ENCODE measurements at places on chromosomes 11 and 22.

- DNase-seq = peak; percentile 82
These were observed 62.6 kb upstream of the PTPRJ start for GRCh38 chr11:47917599-47918369.

GRCh38 chr11:18791207-18791968 lies at the start of gene PTPN5:
Gene PTPN5, minus strand, starts transcription at chr11:18791798. Its CDS starts 19,840 bp downstream, at chr11:18771958.
- no peak for DNase-seq

- no peak for DNase-seq
These were observed 19.1 kb upstream of the LINC01488 start for GRCh38 chr11:69462106-69462951.

GRCh38 chr11:119874660-119875238 lies 145.7 kb upstream of the NECTIN1 start:
- no peak for DNase-seq

DNA sequence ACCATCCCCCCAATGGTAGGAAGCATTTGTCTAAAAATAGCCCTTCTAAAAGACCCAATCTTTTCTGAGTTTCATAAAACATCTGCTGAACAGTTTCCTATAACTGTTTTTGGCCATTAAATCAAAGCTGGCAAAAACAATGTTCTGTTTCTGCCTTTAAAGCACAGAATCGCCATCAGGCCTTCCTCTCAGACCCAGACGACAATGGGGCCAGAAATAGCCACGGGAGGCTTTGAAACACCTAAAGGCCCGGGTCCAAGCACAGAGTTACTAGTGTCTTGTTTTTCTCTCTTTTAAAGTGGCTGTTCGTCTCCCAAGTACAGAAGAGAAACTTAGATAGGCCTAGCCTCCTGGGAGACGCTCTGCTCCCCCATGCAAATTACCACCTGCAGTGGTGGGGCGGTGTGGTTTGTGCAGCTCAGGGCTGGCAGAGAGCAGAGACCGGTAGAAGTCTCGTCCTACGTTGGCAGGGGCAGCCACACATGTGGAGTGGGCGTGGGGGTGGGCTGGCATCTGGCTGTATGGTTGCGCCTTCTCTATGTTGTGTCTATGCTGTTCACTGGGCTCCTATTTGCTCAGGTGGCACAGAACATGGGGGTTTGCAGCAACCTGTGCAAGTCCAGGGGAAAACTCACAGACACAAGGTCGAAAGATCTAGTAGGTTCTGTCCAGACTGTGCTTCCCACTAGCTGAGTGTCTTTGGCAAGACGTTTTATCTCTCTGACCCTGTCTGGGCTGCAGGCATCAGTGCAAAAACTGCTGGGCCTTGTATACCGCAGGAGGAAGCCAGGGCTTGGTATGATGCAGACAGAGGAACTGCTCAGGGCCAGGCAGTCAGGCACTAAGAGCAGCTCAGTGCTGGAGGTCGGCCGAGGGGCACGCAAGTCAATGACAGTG lies 23.6 kb upstream of the ETS1 start:
- no peak for DNase-seq

GRCh38 chr11:46649180-46649738 lies 31.9 kb downstream of the ATG13 start:
- DNase-seq = peak; percentile 81

DNA sequence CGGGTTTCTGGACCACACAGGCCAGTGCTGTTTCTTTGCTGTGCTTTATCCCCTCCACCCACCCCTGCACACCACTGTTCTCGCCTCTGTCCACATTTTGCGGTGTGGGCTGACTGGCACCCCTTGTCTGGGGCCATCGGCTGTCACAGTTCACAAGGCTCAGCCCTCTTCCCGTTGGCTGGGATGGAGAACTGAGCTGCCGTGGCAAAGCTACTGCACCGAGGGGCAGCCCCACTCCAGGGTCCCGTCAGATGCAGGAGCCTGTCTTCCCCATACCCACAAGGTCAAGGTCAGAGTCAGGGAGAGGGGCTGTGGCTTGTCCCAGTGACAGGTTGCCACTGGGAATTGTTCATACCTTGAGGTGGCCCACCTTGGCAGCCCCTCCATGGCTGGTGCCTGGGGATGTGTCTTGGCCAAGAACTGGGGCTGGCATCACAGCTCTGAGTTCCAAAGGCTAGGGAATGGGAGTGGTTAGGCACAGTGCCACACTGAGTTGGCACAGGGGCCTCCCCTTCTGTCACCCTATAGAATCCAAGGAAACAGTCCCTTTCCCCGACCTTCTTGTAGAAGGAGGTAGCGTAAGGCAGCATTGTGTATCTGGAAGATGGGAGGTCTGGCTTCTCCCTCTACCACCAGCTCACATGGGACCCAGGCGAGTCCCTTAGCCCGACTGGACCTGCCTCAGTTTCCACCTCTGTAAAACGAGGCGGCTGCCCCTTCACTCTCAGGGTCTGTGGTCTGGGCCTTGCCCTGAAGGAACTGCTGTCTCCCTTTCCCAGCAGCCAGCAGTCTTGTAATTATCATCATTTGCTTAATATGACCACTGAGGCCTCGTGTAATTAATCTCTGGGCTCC lies 3.4 kb downstream of the GRK2 start:
- DNase-seq = no peak

- DNase-seq = no peak
These were observed 337.0 kb upstream of the MTNR1B start for GRCh38 chr11:92632495-92632894.

DNA sequence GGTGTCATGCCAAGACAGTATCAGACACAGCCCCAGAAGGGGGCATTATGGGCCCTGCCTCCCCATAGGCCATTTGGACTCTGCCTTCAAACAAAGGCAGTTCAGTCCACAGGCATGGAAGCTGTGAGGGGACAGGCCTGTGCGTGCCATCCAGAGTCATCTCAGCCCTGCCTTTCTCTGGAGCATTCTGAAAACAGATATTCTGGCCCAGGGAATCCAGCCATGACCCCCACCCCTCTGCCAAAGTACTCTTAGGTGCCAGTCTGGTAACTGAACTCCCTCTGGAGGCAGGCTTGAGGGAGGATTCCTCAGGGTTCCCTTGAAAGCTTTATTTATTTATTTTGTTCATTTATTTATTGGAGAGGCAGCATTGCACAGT lies 14.6 kb downstream of the IL10RA start:
- DNase-seq = no peak

DNA sequence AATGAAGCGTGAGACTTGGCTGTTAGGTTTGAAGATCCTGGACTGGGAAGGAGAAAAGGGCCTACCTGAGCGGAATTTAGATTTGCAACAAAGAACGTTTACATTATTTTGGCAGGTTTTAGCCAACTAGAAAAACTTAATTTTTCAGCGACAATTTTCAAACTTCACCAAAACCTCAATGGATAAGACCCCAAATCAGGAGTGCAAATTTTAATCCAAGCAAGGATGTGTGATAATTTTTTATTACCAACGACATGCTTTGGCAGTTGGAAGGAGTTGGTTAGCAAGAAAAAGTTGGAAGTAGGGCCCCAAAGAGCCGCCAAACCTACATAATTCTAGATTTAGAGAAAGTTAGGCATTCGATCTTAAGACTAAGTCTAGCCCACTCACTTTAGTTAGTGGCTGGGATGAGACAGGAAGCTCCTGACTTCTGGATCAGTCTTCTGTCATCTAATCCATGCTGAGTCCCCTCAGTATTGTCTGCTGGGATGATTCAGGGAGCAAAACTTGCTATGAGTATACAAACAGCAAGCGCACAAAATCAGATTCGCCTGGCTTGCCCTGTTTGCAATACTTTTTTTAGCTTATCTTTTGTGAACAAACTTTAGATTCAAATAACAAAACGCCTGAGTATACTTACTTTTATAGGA lies 787 bp upstream of the RDX start:
- no peak for DNase-seq

DNA sequence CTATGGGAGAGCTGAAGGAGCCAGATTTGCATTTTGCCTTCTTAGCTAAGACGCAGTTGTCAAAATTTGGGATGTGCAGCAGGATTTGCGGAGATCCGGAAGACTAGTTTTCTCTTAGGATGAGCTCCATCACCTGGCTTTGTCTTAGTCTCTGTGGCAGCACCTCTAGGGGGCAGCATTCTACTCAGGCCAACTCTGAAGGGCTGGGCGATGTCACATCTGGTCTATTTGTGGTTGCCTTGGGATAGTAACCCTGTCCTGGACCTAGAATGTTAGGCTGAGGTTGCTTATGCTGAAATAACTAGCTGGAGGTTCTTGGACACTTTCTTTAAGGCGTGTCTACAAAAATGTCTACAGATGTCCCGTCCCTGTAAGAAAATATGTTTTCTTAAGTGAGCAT lies 116.2 kb downstream of the FAT3 start:
- DNase-seq = peak; percentile 5

- peak; percentile 12 for DNase-seq
These were observed 380.1 kb downstream of the LARGE1 start for GRCh38 chr22:33539902-33540751.

GRCh38 chr11:104405277-104405676 lies 241.3 kb upstream of the PDGFD start:
- no peak for DNase-seq

DNA sequence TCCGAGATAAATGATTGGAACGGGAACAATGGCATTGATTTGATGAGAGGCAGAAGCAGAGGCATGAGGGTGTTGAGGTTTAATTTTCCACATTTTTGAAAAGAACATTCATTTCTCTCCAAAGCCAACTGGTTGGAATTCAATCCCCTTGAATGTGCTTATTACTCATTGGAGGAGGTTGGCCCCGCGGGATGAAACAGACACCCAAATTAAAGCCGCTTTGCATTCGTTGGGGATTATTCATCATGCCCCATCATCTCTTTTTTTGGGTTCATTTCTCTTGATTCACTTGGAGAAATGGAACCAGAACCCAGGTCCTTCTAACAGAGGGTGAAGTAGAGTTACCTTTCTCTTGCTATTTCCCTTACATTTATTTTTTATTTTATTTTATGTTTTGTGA lies 47.6 kb upstream of the PARVG start:
- peak; percentile 76 for DNase-seq

DNA sequence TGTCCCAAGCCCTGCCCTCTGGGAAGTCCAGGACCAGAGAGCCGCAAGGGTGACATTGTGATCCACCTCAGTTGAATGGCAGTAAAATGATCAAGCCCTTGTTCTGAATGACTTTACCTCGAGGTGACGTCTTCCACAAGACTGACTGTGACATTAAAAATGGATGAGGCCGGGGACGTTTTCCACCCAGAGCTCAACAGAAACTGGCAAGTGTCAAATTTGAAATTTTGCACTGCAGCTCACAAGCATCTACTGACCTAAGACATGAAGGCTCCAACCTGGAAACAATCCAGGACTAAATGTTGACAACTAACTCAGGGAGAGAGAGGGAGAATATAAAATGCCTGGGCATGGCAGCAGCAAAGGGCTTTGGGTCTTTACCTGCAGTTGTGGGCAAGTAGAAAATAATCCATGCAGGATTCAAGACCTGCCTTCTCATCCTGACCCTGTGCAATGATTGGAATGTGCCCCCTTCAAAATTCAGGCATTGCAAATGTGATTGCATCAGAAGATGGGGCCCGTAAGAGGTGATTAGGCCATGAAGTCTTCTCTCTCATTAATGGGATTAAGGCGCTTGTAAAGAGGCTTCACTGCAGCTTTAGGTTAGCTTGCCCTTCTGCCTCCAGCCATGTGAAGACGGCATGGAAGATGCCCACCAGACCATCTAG lies 33.6 kb upstream of the CLMP start:
- DNase-seq = no peak

DNA sequence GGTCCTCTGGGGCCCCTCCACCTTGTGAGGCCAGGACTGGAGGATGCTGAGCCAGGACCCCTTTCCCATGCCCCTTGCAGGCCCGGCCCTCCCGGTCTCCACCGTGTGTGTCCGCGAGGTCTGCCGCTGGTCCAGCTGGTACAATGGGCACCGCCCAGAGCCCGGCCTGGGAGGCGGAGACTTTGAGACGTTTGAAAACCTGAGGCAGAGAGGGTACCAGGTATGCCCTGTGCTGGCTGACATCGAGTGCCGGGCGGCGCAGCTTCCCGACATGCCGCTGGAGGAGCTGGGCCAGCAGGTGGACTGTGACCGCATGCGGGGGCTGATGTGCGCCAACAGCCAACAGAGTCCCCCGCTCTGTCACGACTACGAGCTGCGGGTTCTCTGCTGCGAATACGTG lies 17.9 kb downstream of the MUC5B start:
- no peak for DNase-seq

GRCh38 chr22:28331695-28332094 lies 347.9 kb downstream of the TTC28 start:
- DNase-seq = no peak

DNA sequence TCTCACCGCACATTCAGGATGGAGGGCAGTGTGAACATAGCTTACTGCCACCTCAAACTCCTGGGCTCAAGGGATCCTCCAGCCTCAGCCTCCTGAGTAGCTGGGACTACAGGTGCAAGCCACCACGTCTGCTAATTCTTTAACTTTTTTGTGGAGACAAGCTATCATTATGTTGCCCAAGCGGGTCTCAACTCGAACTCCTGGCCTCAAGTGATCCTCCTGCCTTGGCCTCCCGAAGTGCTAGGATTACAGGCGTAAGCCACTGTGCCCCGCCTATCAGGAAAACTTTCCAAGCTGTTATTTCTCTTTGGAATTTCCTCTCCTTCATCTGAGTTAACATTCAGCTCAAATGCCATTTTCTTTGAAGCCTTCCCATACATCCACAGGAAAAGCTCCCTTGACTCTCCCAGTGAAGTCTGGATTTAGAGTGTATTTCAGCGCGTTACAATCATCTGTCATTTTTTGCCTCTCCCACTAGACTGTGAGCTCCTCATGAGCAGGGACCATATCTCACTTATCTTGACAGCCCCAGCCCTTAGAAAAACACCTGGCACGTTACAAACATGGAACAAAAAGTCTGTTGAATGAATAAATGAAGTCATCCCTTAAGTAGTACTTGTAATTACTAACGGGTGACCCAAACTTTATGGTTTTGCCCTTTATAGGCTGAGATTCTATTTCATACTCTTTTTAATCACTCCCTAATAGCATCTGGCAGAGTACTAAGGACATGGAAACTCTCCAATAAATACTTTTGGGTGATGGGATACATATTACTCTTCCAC lies 2.2 kb downstream of the MRTFA start:
- DNase-seq = no peak

DNA sequence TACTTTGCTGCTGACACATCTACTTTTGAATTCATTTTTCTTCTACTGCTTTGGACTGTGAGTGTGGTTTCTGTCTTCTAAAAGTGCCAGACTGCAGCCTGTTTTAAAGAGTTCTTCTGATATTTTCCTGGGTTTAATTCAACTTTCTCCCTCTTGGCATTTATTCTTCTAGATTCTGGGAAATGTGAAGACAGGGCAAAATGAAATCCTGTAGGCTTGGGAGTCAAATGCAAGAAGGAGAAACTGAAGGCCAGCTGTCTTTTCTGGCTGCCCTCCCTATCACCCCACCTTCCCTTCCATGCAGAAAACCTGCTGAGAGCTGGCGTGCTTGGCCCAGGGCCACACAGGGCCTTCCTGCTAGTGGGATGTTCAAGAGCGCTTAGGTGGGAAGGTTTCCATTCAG lies 7.6 kb downstream of the ZNF70 start:
- no peak for DNase-seq

- DNase-seq = no peak
These were observed 645.7 kb upstream of the TENM4 start for GRCh38 chr11:80086496-80087055.
